ENCODE measurements at places on chromosomes 11 and 22. TPM values are rescaled to one million over a fixed set of nuclear protein-coding genes. Genes with fewer than 3 reads are reported as not detected.

PAMR1 gene
- total RNA-seq: 68.9 TPM

TYR gene
- total RNA-seq: not detected

RAPSN gene
- not detected for total RNA-seq

SCN3B gene
- 0.18 TPM for total RNA-seq

Measured in myometrial cell (primary cell).